Nephron progenitor cell (in vitro differentiated cells): ENCODE measurements at places on chromosomes 6 and 20.

DNA sequence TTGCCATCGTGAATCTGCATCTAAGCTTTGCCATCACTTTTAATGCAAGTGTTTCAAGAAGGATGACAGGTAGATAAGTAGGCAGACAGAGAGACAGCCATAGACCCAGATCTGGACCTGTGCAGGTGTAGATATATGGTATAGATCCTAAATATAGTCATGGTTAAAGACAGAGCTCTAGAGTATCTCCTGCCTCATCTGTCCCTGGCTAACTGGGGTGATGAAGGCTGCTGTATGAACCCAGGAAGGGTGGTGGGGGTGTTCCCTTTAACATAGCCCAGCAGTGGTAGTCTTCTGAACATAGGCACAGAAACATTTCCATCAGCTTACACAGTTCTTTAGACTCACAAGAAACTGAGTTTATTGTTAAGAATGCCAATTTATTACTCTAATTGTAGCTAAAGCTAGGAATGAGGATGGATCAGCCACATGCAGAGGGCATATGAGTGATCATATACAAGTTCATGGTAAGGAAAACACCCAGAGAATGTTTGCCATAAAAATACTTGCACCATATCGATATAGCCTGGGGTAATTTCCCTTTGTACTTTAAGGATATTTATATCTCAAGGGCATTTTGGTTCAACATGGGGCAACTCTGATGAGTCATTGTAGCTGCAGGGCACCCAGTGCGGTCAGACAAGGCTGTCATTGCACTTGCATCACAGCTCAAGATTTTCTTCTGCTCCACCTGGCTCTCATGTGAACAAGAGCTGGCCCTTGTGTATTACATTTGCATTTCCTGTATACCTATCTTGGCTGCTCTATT lies 587.2 kb downstream of the EPM2A start:
- DNase-seq, result no peak

- DNase-seq, result no peak
Observed at GRCh38 chr6:169252505-169253189, 999 bp downstream of the THBS2 start.

DNA sequence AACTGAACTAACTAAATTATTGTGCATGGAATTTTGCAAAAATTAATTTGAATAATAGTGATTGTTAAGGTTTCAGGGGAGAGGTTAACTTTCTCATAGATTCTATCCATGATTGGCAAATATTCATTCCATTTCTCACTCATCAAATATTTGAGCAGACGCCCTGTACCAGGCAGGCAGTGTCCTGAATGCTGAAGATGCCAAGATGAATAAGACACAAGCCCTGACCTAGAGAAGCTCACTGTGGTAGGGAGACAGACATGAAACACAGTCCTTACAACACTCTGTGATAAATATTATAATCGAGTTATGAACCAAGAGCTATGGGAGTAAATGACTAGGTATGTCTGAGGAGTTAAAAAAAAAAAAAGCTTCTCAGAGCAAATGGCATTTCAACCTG lies 18.4 kb upstream of the ID4 start:
- DNase-seq, result no peak

GRCh38 chr20:13874394-13875157 lies 89.7 kb downstream of the NDUFAF5 start:
- no peak for DNase-seq

DNA sequence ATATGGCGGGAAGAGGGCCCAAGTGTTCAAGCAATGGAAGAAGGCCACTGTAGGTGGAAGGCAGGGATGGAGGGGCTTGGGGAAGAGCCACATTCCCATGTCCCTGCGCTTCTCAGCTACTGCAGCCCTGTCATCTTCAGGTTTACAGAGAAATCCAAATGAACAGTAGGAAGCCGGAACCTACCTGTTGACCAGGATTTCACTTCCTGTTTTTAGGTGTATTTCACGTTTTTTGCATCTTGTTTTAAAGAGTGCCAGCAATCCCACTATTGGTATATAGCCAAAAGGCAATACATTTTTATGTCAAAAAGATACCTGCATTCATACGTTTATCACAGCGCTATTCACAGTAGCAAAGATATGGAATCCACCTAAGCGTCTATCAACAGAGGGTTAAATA lies 159.2 kb downstream of the SLC35B3 start:
- DNase-seq, result no peak

- DNase-seq, result no peak
Observed at GRCh38 chr6:29501106-29501505, 13.3 kb upstream of the MAS1L start.

GRCh38 chr6:141050471-141050870 lies 1082.3 kb upstream of the GJE1 start:
- DNase-seq, result no peak

DNA sequence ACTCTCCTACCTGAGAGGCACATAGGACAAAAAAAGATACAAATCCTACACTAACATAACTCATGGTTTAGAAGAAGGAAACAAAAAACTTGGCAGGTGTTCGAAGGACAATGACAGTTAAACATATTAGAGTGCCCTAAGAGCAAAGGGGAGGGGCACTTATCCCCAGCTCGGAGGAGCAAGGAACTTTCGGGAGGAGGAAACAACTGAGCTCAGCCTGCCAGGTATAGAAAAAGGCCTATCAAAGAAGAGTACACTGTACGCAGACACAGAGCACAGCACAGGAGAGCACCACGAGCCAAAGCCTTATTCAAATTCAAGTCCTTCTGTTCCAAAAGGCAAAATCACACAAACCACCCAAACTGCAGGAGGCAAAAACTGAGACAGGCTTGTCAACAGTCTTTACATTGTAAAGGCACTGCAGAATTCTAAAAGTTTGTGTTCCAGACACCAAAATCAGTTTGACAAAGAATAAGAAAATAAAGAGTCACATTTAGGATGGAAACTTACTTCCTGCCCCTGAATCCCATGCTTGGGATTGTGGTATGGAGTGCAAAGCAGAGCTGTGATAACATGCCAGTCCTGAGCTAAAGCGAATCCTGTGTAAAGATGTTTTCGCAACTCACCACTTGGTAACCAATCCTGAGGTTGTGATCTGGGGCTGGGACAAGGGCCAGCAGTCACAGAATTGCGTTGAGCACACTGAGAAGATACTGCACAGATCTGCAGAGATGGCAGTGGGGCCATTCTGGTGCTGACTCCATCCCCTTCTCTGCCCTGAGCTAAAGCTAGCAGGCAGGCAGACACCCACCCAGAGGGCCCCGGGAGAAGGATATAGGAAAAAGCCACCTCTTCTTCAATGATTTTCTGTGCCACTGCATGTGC lies 108.6 kb downstream of the CHD6 start:
- DNase-seq, result no peak

DNA sequence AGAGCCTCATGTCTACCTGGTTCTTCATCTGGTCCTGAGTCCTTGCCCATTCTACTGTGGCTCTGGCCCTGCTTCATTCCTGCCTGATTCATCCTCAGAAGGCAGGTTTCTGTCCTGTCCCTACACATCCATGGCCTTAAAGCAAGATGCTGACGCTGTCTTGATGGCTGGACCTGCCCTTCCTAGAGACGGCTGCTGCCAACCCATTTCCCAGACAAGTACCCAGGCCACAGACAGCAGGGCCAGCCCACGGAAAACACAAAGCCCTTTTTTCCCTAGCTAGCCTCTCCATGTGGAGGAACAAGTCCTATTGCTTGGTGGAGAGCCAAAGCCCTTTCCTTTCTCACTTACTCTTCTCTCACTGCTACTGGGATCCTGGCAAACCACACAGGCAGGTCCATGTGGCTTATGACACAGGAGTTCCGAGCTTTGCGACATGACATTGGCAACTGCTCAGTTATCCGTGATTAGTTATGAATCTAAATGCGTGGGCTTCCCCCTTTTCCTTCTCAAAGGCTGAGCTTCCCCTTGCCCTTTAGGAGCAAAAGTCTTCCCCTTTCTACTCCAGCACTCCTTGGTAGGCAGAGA lies 72.9 kb downstream of the SLC22A3 start:
- DNase-seq, result no peak

DNA sequence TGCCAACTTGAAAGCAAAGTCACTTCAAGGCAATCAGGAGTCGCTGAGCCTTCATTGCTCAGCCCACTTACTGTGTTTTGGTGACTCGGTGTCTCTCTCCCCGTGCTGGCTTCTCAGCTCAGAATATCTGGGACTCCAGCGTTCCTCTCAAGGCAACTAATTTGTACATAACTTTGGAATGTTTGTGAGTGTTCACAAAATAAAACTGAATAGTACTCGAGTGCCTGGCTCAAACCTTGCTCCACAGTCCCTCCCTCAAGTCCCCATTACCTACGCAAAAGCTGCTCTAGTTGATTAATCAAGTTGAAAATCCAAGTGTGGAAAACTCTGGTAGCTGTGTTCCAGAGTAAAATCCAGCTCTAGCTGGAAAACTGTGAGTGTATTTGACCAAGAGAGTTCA lies 8.6 kb downstream of the IPCEF1 start:
- no peak for DNase-seq

- no peak for DNase-seq
Observed at GRCh38 chr20:13205425-13205824, 15.6 kb upstream of the ISM1 start.

DNA sequence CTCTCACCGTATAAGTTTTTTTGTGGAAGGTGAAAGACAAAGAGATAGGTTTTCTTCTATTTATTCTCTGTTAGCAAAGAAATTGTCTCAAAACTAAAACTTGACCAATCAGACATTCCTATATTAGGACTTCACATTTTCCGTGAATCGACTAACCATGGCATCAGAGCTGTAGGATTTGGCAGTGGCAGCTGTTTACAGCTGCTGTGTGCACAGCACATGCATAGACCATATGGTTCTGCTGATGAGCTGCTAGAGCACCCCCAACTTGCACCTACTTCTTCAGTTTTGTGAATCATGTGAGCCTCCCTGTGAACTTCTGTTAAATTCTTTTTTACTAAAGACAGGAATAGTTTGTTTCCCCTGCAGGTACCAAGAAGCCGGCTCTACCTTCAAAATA lies 157.9 kb downstream of the RFX6 start:
- DNase-seq, result no peak

GRCh38 chr6:34859951-34860350 lies 27.9 kb downstream of the TAF11 start:
- DNase-seq, result no peak

- no peak for DNase-seq
Observed at GRCh38 chr20:46558511-46558959, 8.1 kb upstream of the OCSTAMP start.

- no peak for DNase-seq
Observed at GRCh38 chr6:108170332-108171290, 4.8 kb downstream of the NR2E1 start.

DNA sequence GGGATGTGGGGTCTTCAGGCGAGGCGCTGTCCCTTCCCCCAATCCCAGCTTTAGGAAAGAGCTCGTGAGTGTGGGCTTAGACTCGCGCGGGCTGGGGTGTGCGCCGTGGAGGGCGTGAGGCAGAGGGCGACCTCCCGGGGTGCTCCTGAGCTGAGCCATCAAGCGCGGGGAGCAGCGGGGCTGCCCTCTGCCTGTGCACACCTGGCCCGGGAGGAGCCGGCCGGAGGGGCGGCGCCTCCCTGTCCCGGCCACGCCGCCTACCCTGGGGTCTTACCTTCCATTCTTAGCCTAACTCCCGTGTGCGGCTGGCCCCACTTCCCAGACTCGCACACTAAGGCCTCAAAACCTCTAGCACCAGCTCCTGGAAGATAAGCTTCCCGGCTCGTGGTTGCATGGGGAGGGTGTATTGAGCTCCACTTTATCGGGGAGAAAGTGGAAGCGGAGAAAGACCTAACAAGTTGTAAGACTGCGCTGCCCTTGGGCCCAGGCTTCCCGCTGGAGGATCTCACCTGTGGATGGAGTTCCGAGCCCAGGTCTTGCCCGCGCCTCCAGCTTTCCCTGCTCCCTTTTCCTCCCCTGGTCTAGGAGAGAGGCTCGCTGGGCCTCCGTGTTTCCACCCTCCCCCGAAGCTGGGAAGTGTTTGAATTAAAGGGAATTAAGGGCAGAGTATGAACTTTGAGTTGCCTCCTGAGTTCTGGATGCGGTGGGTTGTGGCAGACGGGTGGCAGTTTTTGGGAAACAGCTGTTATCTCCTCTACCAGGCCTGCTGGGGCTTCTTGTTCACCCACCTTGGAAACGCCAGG lies 1.2 kb downstream of the DNMT3B start:
- peak; percentile 27 for DNase-seq

DNA sequence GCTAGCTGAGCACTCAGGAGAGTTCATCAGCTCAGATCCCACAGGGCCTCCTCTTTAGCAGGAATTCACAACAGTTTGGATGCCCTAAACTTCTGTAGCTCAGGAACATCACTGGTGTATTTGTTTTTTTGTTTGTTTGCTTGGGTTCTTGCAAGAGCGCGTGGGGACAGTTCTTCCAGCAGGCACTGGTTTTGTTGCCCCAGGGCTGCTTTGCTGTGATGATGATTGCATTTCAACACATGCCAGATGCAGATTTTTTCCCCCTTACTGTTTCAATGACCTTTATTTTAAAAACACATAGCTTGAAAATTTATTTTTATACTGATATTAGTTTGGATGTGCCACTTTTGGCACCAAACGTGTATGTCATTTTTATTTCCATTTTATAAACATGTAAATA lies 77.1 kb downstream of the DHX35 start:
- DNase-seq, result no peak

- DNase-seq, result no peak
Observed at GRCh38 chr20:7858734-7859250, 81.5 kb downstream of the HAO1 start.

DNA sequence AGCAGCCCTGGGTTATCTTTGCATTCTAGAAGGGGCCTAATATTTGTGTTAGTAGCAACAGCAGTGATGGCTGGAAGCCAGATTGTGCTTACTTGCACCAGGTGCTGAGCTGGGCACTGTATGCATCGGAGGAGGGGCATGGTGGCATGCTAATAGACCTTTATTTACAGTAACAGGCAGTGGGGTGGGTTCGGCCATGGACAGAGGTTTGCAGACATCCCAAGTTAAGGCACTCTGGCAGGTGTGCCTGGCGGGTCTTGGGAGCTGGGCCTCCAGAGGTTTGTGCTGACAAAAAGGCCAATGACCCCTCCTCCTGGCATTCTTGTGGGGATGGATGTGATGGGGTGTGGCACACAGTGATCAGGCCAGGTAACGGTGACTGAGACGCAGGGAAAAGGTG lies 39.0 kb upstream of the CD93 start:
- no peak for DNase-seq

DNA sequence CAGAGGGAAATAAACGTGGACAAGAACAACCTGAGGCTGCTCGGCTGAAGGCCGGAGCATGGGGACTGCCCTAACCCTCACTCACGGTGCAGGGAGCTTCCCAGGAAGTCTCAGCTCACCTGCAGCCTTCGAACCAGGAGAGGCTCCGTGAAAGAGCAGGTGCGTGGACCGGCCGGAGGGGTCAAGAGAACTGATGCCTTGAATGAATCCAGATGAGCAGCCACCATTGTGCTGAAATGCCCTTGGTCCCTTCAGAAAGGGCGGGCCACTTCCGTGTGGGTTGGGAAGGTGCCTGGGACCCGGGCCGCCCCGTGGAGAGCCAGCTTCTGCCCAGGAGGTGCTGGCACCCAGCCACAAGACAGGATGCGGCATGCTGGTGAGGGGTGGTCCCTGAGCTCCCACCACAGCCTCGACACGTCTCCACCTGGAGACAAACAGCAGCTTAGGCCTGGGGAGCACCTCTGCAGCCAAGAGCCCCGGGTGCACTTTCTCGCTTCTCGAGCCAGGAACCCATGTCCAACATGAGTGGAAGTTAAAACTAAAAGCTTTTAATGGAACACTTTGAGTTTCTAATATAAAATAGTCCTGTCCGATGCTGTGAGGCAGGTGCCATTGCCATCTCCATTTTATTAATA lies 83.5 kb downstream of the TTLL2 start:
- DNase-seq, result no peak
